ENCODE measurements at places on chromosomes 1 and 21.

DNA sequence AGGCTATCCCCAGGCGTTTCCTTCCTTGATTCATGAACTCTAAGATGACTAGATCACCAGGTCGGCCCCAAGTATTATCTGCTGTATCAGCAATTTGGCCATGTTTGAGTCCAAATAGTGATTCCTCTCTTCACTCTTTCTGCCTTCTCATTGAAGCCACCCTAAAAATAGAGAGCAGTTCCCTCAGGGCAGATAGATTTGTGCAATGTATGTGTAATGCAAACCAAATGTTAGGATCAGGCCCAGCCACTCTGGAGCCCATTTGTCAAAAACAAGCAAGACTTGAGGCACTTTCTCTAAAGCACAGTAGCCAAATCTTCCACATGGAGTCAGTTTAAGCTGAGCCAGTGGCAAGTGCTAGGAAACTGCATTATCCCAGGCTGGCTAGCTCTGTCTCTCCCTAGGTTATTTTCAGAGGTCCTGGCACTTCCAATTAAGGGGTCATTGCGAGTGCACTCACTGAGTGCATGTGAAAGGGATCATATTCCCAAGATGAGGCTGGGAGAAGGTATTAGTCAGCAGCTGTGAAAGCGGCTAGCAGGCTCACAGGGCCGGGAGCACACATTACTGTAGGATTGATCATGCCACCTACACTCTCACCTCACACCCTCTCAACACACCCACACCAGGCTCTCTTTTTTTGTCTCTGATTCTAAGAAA is 97.9 kb upstream of the RAB3GAP2 start:
- no peak for DNase-seq

- DNase-seq: peak; percentile 1
These were observed 148.6 kb downstream of the GRIK3 start for GRCh38 chr1:36885540-36886357.

DNA sequence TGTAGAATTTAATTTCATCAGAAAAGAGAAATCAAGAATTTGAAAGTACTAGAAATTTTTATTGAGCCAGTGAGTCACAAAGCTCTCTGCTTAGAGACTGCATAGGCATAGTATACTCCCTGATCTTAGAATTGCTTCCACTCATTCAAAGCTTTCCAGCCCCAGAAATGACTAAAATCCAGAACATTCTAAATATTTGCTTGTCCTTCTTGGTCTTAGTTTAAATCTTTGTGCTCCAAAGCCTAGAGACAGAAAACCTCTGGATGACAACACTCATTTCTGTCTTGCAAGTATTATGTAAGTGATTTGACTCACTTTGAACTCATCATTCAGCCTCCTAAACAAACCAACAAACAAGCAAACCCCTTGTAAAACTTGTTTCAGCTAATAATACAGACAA is 74.2 kb downstream of the PTPRC start:
- DNase-seq: no peak

DNA sequence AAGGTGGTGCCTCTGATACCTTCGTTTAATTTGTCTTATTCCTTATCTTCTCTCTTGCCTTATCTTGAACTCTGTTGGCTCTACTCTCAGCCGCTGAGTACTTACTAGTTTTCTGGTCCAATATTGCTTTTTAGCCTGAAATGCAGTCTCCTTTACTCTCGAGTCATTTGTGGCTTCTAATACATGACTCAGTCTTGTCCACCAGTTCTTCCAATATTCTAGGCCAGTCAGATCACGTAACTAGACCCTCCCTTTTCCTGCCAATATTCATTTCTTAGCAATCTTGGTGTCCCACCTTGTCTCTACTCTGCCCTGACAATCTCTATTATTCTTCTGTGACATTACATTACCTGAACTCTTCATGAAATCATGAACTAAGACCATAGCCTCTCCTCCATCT is 555.8 kb downstream of the DPYD start:
- no peak for DNase-seq

DNA sequence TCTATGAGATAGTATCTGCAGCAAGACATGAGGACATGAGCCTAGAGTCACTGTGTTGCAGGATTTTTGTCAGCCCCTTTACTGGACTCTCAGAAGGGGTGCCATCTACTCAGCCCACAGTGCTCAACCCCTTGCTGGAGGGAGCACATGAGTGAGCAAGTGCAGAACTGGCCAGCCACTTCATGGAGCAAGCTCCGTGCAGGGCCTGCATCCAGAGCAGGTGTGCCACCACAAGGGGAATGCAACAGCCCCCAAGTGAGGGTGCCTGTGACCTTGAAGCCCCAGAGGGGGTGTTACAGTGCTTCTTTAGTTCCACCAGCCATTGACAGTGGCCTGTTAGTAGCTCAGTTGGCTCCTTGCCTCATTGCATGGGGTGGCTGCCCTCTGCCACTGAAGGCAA is 649.7 kb downstream of the PLPP3 start:
- DNase-seq: no peak

DNA sequence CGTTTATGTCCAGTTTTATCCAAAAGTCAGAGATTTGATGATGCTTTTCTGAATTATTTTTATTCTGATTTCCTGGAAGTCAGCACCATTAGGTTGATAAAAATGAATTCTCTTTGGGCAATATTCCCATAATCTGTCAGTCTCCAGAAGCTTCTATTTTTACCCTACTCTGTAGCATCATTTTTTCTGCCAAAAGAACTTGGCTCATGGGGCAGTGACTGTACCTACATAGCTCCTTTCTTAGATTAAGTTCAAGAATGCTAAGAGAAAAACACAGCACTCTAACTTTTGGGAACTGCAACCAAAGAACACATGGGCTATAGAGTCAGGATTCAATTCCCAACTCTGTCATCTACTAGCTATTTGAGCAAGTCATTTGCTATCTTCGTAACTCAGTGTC is 152.9 kb downstream of the BARHL2 start:
- no peak for DNase-seq

DNA sequence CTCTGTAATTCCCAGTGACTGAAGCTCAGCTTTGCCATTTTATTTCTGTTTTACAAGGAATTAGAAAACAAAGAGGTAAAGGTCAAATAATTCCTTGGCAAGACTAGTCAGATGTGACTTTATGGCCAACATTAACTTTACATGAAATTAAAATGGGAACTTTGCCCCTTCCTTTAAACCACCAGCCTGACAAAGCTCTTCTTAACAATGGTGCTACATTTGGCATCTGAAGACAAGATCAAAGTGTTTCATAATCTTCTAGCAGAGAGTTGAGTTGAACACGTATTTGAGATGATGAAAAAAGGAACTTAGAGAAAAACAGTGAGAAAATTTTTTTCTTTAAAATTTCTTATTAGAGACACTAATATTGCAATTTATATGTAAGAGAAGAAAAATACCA is 193.8 kb downstream of the AK5 start:
- no peak for DNase-seq

DNA sequence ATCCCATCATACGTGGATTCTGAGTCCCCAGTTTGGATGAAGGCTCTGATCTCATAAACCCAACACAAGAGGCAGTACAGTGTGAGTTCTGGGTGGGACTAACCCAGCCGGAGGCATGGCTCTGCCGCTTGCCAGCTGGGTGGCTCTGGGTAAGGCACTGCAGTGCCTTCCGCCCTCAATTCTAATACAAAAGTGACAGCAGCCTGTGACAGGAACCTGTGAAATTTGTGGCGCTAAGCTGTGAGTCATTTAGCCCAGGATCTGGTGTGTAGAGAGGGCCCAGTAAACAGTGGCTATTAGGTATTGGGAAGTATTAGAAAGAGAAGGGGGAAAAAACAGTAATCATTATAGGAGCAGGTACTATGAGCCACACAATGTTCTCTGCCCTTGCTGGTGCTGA is 23.3 kb downstream of the HSPG2 start:
- no peak for DNase-seq

DNA sequence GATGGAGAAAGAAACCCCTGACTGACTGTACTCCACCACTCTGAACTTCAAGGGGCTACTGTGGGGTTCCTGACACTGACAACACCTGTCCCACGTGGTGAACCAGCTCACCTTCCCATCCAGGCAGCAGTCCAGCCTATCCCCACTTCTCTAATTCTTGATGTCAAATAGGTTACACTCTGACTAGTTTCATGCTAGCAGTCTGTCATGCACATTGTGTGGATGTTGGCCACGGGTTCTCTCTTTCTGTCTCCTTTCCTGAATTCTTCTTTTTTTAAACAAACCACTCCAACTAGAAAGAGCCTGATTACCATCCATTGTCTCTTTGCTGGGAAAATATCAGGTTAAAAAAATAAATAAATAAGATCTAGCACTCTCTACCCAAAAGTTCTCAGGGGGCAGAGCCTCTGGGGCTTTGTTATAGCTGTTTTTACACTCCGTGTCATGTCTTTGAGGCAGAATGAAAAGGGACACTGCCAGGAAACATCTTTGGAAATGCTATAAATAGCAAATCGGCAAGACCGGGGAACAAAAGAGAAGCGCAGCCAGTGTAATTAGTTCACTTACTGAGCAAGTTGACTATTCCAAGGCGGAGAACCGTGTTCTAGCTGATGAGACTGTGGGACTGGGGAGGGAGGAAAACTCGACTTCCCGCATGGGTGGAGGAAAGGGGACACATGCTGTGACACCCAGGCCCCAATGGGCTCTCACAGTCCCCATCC is 356.1 kb downstream of the OMA1 start:
- DNase-seq: no peak

- peak; percentile 16 for DNase-seq
These were observed 3.1 kb downstream of the VPS26C start for GRCh38 chr21:37263827-37264600.

DNA sequence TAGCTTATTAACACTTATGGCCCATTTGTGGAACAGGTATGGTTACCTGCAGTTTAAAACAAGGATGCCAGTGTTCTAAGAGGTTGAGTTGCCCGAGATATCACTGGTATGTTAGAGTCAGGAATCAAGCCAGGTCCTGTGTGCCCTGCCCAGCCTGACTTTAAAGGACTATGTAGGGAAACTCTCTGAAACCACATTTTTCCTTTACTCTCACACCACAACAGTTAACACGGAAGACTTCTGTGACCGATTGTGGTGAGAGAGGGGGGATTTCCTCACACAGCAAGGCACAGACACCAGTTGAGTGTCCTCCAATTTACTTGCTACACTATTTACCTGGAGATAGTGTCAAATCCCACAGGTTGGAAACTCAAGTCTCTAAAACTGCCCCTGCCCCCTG is 47.8 kb downstream of the UCK2 start:
- no peak for DNase-seq

- no peak for DNase-seq
These were observed 382.7 kb downstream of the DPYD start for GRCh38 chr1:97538113-97538512.

DNA sequence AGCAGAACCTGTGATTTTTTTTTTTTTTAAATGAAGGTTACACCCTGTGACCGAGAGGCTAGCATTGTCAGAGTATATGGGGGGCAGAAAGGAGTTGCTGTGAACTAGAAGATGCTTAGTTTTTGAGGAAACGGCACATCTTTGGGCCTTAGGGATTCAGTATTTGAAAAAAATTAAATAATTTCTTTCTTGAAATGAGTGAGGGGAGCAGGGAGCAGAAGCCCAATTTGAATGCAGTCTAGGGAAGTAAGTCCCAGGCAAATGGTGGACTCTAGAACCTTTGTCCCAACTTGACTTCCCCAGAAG is 42.9 kb downstream of the PEX14 start:
- DNase-seq: no peak

- DNase-seq: no peak
These were observed 8.6 kb downstream of the FHAD1 start for GRCh38 chr1:15255582-15256149.

GRCh38 chr1:229636042-229636441 is 10.0 kb downstream of the URB2 start:
- no peak for DNase-seq

- DNase-seq: no peak
These were observed 73.3 kb downstream of the CNIH3 start for GRCh38 chr1:224689374-224689773.

- DNase-seq: no peak
These were observed 120.4 kb upstream of the IRF2BP2 start for GRCh38 chr1:234730475-234730769.

- no peak for DNase-seq
These were observed 201.2 kb downstream of the TGFB2 start for GRCh38 chr1:218546314-218546713.

- DNase-seq: no peak
These were observed 26.5 kb downstream of the TRIM45 start for GRCh38 chr1:117094841-117095604.

DNA sequence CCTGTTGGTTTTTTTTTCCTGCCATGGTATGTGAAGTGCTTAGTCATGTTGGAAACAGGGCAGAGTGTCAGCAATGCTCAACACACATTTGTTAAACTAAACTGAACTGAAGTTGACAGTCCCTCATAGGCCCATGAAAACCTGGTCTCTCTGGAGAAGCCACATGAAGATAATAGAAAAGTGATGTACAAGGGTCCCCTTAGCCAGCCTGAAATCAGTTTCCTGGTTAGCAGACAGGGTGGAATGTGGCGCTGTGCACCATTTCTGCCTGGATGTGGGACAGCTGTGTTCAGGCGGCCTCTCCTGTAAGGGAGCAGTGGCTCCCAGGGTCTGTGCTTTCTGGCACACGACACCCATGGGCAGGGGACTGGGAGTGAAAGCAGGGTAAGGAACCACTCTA is 9.9 kb upstream of the CHI3L1 start:
- no peak for DNase-seq

DNA sequence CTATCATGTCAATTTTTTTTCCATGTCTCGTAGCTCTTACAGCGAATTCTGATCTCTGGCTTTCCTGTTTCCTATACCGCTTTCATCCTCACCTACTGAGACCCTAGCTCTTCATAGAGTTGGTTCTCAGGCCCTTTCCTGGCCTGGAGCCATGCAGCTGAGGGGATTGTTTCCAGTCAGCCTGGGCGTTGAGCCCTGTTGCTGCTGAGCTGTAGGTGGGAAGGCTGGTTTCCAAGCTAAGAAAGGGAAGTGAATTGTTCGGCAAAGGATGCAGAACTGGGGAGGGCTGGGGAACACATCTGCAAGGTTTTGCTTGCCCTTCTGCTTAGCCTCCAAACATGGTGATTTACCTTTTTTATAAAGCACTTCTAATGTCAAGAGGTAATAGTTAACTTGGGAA is 41.5 kb downstream of the SPATA46 start:
- no peak for DNase-seq

GRCh38 chr1:27451343-27451742 is 38.6 kb downstream of the WASF2 start:
- no peak for DNase-seq

DNA sequence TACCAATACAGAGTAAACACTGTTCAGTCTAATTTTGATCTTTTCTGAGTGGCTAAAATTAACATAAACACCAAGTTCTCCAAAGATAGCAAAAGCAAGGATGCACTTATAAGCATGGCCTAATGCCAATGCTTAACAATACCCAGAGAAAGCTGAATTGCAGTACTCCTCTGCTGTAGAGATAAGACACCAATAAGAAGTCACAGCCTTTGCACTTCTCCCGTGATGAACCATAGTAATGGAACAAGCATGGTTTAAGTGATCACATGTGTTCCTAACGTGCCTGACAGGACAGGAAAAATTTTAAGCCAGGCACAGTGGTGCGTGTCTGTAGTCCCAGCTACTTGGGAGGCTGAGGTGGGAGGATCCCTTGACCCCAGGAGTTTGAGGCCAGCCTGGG is 5.6 kb downstream of the PRDX1 start:
- DNase-seq: no peak

Data from hepatic stellate cell (primary cell).